ENCODE measurements at places on chromosomes 16 and 17.
A peak's percentile ranks its signal among the peaks of the same experiment; 100 is the strongest.

DNA sequence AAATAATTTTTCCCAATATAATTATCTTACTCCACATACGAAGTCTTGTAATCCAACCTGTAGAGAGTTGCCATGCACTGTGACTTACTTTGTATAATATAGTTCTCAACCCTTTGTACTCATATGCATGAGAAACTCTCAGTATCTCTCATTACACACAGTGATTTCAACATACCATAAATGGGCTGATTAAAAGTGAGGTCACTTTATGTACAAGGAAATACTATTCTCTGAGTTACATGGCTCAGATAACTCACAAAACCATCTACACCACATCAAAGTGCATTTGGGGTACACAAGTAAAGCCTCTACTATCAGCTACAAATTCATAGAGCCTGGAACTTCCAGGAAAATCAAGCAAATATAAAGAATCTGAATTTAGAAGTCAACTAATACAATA lies 27.9 kb downstream of the SLFN12 start:
- DNase-seq: no peak

GRCh38 chr17:72735048-72735447 lies 357.4 kb downstream of the SLC39A11 start:
- no peak for DNase-seq

GRCh38 chr17:15418781-15419180 lies 48.6 kb downstream of the CDRT4 start:
- no peak for DNase-seq

- no peak for DNase-seq
These were observed 12.4 kb upstream of the AATK start for GRCh38 chr17:81178136-81179091.

GRCh38 chr17:62045109-62045508 lies 20.0 kb downstream of the MED13 start:
- DNase-seq: no peak

DNA sequence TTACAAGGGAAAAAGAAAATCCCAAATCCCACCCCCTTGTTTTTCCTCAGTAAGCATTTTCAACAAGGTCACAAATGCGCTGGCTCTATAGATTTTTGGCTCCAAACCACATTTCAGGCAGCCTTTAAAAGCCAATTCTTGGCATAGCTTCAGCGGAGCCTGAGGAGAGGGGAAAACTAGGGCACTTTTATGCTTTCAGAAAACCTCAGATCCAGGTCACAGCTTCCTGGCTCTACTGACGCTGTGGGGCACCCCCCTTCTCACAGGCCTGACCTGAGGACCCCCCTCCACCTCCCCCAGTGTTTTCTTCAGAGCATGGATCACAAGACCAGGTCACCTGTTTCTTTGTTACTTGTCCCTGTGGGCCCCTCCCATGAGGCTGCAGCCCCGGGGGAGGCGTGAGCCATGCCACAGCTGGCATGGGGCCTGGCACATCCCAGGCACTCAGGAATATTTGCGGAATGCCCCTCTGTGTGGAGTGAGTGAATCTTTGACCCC lies 30.1 kb upstream of the MTSS2 start:
- DNase-seq: peak; percentile 71

DNA sequence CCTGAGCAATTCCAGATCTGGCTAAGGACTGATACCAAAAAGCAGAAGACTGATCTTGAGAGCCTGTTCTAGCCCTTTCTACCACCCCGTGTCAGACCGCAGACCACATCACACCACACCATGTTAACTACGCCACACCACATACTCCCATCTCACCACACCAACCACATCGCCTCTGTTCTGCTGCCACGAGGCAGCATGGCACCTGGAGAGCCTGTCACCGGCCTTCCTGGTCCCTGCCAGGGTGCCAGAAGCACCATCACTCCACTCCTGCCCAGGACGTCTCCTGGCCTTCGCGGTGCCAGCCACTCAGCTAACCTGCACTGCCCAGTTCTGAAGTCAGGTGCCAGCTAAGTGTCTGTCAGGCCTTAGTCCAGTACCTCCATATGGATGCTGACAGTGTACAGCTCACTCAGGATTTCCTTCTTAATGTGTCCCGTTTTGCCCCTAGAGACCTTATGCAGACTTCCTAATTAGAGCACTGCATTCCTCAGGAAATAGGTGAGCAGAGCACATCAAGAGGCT lies 37.2 kb upstream of the BCAR1 start:
- DNase-seq: no peak

GRCh38 chr16:65059406-65059980 lies 62.4 kb downstream of the CDH11 start:
- DNase-seq: peak; percentile 81

- DNase-seq: no peak
These were observed 85.7 kb downstream of the DNAH17 start for GRCh38 chr17:78491236-78492115.

DNA sequence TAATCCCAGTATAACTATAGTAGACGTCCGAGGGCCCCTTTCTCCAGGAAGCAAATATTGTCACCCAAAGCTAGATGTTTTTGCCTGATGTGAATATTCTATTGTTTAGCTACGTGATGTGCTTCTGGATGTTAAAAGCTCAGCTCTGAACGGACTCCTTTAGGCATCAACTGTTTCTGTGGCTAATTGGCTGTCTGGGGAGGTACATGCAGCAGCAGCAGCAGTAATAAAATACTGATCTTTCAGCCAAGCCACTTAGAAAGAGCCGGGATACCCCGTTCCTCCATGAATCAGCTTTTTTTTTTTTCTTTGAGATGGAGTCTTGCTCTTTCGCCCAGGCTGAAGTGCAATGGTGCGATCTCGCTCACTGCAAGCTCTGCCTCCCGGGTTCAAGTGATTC lies 43.0 kb downstream of the TRARG1 start:
- peak; percentile 38 for DNase-seq

- DNase-seq: peak; percentile 36
These were observed 13.1 kb upstream of the DUSP14 start for GRCh38 chr17:37476431-37477120.

- no peak for DNase-seq
These were observed 9.0 kb downstream of the GGA2 start for GRCh38 chr16:23501291-23501690.

- DNase-seq: peak; percentile 24
These were observed 10.6 kb upstream of the MEFV start for GRCh38 chr16:3266873-3267537.

GRCh38 chr16:24834459-24835335 lies 11.1 kb upstream of the SLC5A11 start:
- no peak for DNase-seq

- DNase-seq: no peak
These were observed 86.0 kb upstream of the LHX1 start for GRCh38 chr17:36851250-36851649.

DNA sequence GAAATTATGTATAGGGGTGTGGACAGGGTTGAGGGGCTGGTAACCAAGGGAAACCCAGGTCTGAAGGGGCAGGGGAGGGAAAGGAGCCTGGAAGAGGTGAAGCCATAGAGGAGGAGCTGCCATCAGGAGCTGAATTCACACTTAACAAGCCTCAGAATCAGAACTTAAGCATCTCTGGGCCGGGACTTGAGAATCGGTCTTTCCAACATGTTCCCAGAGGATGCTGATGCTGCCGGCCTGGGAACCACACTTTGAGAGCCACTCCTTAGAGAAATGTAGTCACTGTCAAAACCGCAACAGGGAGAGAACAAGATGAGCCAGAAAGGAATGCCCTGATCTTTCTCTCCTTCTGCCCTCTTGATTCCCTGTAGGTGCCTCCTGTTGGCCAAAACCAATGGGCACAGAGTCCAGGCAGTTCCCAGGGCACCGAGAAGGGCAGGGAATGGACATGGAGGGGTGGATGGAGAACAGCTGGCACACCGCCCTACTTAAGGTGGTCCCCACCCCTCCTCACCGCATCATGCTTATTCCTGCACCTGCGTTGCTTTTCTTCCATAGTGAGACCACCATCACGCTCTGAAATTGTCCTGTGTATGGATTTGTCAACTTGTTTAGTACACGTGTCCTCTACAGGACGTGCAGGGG lies 88.5 kb downstream of the GSG1L start:
- DNase-seq: no peak

DNA sequence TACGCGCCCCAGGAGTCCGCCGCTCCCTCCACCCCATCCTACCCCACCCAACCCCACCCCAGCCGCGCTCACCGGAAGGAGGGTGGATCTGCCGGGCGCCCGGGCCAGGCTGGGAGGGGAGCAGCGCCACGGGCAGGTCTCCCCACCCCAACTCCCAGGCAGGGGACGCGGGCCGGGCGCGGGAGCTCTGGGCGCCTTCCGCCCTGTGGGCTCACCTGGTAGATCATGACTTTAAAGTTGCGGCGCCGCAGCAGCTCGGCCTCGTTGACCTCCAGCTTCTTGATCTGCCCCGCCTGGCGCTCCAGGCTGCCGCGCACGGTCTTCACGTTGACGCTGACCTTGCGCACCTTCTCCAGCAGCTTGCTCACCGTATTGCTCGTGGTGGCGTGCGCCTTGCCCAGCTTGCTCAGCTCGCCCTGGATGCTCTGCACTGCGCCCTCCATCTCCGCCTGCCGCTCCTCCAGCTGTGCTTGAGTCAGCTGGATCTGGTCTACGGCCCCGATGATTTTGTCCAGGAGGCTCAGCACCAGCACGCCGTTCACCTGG lies 571 bp downstream of the CAVIN1 start:
- DNase-seq: no peak

DNA sequence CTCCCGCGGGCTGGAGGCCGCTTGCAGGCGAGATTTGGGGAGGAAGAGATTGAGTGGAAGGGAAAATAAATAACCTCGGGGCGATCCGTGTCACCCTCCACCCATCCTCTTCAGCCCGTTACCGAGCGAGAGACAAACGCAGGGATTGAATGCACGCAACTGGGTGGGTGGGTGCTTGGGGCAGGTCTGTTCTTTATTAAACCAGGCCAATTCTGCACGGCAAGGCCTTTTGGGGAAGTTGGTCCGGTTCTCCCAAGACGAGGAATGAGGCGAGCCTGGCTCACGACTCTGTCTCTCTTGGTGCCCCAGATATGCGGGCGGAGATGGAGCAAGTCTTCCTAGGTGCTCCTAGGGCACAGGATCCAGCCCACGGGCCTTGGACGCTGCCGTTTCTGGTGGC lies 396 bp upstream of the HOXB7 start:
- DNase-seq: no peak

DNA sequence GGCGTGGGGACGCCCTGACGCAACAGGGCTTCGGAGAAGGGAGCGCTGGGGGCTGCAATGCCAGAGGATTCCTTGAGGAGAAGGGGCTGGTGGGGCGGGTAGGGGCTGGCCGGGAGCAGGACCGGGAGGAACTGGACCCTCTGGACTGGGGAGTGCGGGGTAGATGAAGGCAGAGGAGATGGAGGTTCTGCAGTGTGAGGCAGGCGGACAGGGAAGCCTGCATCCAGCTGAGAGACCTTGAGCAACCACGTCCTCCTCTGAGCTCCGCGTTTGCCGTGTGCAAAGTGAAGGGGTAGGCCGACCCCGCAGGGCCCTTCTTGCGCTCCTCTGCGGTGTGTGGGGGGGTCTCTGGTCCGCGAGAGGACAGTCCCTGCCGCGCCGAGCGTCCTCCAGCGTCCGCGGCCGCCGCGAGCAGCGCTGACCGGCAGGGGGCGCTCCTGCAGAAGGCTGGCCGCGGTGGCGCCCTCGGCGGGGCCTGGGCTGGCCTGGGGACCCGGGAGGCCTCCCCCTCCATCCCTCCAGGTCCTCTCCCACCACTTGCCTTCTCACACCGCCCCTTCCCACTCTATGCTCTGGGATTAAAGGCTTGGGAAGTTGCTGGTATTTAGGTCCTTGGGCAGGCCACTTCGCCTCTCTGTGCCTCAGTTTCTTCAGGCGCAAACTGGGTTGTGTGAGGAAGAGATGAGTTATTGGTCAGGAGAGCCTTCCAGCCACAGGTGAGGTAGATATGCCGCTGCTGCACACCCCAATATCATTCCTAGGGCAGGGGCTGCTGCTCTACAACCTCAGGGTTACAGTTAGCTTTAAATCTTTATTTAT lies 9.6 kb upstream of the WNT9B start:
- DNase-seq: no peak

- peak; percentile 65 for DNase-seq
These were observed at the start of gene PIGQ for GRCh38 chr16:569445-570254. Gene PIGQ, plus strand, starts transcription at chr16:569968. Its CDS starts 4,107 bp downstream, at chr16:574075.

DNA sequence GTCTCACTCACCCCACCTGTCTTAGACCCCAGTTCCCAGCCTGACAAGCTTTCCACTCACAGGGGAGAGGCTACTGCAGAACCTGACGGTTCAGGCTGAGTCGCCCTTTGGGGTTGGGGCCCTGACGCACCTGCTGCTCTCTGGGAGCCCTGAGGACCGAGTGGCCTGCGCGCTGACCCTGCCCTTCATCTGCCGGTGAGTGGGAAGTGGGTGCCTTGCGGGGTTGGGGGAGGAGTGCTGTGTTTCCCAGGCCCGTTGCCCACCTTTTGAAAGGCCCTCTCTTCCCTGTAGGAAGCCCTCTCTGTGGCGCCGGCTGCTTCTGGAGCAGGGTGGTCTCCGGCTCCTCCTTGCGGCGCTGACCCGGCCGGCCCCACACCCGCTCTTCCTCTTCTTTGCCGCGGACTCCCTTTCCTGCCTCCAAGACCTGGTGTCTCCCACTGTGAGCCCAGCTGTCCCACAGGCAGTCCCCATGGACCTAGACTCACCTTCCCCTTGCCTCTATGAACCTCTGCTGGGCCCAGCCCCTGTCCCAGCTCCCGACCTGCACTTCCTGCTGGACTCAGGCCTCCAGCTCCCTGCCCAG lies 6.1 kb upstream of the TGFB1I1 start:
- no peak for DNase-seq

DNA sequence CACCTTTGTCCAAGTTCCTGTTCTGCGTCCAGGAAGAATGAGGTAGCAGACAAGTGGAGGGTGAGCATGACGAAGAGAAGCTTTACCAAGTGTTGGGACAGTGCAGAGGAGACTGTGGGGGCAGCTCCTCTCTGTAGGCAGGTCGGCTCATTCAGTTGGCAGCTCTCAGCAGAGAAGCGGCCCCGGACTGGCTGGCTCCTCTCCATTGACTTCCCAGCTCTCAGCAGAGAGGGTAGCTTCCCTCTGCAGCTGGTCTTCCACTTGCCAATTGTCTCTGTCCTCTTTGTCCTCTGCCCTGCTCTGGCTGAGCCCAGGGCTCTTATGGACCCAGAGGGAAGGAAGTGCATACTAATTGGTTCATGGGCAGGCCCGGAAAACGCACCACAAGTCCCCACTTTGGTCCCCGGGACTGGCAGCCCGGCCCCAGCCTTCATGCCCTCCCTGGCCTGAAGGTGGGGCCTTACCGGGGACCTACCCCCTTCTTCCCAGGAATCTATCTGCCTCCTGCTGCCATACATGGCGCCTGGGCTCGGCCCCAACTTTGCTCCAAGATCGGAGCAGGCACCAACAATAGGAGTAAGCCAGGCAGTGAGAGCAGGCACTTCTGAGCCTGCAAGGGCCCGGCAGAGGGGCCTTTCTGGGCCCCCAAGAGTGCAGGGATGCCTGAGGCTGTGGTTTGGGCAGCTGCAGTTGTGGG lies 10.1 kb downstream of the KCTD5 start:
- peak; percentile 63 for DNase-seq

- DNase-seq: peak; percentile 19
These were observed 8.0 kb downstream of the SGSH start for GRCh38 chr17:80212109-80212508.

GRCh38 chr16:591231-591630 lies 1.4 kb downstream of the RAB40C start:
- DNase-seq: no peak

GRCh38 chr16:81321536-81321935 lies 6.8 kb downstream of the GAN start:
- no peak for DNase-seq
